ENCODE measurements at places on chromosomes 7 and 10. TPM values are rescaled to one million over a fixed set of nuclear protein-coding genes. Genes with fewer than 3 reads are reported as not detected.
A peak's percentile ranks its signal among the peaks of the same experiment; 100 is the strongest.

DNA sequence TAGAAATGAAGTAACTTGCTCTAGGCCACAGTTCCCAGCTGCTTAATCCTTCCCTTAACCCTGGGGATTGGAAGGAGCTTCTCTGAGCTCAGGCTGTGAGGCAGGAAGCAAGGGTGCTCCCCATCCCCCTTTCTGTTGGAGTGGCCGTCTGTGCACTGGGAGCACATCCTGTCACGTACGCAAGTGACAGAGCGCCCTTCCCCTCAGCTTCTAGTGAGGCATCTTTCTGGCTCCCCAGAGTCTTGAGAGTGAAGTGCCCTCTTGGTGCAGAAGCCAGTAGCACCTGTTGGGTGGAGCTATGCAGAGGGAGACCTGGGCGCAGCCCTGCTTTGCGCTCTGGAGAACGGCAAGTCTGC lies 47.8 kb downstream of the SHH start:
- DNase-seq, result no peak

GRCh38 chr7:23963461-23964165 lies 253.6 kb downstream of the STK31 start:
- DNase-seq, result no peak

The FGFR2 gene
- 114 TPM for total RNA-seq

GRCh38 chr10:50410066-50410811 lies 158.9 kb upstream of the ASAH2 start:
- DNase-seq, result no peak

- no peak for DNase-seq
Measured at GRCh38 chr10:95845411-95845810, 62.4 kb upstream of the CC2D2B start.

- peak; percentile 29 for DNase-seq
Measured at GRCh38 chr7:158973440-158973839, 117.1 kb downstream of the DYNC2I1 start.

The CDH23 gene
- 16.1 TPM for total RNA-seq

DNA sequence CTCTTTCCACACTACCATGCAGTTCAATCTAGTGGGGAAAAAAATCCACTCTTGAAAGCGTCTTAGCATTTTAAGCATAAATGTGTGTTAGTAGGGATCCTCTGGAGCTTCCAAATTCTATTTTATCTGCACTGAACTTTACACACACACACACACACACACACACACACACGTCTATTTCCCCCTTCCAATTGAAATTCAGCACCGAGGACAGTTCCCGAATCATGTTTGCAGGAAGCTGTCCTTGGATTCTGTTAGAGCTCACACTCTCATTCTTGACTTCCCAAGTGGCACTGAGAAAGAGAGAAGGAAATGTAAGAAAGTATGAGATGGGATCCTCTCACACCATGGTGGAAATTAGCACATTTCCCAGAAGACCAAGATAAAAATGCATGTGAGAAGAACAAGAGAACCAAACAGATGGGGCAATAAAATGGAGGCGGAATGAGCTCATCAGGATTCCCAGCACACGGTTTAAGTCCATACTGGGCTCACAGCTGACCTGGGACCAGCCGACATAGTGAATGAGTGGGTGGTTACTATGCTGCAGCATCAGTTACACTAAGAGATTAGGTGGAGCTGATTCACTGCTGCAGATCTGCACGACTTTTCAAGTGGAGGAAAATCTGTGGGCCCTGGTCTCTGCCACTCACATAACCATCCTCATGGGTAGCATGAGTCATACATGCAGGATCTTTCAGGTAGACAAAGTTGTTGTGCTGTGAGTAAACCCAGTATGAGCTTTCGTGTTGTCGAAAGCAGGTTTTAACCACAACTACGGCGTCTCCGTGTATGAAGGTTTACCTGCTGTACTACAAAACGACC lies 3.3 kb upstream of the NPTX2 start:
- no peak for DNase-seq

DNA sequence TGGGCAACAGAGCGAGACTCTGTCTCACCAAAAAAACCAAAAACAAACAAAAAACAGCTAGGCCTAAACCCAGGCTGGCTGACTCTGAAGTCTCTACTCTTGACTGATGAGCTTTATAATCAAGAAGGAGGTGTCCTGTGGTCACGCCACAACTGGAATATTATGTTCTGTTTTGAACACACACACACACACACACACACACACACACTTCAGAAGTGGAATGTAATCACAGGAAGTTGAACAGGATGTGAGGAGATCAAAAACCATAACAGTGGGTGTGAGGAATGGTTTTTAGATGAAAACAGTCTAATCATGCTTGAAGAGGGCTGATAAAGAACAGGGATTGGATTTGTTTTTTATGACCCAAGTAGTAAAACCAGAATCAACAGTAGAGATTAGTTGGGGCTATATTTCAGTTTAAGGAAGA lies 51.1 kb upstream of the IL6 start:
- peak; percentile 20 for DNase-seq

The AKR1C8 gene
- not detected for total RNA-seq

GRCh38 chr7:50356212-50356944 lies 51.9 kb downstream of the IKZF1 start:
- no peak for DNase-seq

DNA sequence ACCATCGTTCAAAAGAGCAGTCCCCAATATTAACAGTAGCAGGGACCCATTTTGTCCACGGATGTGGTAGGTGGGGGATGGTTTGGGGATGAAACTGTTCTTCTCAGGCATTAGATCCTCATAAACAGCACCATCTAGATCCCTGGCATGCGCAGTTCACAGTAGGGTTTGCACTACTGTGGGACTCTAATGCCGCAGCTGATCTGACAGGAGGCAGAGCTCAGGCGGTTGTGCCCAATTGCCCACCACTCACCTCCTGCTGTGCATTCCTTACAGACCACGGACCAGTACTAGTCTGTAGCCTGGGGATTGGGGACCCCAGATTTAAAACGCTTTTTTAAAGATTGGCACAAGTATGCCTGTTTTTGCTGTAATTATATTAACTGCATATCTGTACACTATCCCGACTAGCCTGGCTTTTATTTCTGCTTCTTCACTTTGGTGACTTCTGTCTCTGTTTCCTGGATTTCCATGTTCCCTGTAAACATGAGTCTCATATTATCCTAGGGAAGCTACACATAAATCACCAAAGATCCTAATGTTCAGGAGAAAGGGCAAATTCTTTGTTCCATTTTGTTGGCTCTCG lies 163.3 kb upstream of the AKR1E2 start:
- no peak for DNase-seq

DNA sequence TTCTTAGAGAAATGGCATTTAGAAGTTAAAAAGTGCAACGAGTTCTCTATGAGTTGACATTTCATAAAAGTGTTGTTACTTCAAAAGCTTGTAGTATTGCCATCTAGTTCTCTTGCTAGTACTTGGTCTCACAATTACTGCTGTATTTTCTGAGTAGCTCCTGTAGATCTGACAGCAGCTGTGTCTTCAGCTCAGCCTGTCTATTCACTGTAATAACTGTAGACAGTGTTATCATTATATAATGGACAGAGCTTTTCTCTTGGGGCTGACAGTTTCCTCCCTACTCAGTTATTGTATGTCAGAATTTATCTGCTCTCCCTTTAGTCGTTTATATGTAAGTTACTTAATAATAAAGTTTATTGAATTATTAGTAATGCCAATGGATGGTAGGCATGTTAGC lies 388.7 kb upstream of the VSTM2A start:
- no peak for DNase-seq

DNA sequence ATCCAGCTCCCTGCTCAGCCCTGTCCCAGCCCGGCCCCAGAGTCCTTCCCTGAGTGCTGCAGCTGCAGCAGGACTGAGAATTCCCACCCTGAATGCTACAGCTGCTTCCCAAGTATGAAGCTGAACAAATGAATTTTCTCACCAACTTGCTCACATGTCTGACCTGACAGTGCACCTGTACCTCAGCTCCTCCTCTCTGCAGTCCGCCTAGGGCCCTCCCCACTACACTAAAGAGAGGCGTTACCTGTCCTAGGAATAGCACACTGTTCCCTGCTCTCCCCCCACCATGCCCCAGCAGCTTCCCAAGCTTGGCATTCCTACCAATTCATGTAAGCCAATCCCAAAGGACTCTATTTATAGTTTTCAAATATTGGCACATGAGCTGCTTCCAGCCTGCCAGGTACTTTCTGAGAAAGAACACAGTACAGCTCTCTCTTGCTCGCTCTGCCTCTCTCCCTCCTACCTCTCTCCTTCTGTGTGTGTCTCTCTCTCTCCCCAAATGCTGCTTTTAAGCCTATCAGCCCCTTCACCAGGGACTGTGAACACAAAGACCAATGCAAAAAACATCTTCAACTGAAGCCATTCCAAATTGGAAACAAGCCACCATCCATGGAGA lies 400.1 kb downstream of the TNS3 start:
- DNase-seq, result peak; percentile 18

GRCh38 chr7:141456298-141456697 lies 94.9 kb upstream of the AGK start:
- no peak for DNase-seq

GRCh38 chr7:37987732-37988131 lies 67.3 kb downstream of the EPDR1 start:
- peak; percentile 43 for DNase-seq

DNA sequence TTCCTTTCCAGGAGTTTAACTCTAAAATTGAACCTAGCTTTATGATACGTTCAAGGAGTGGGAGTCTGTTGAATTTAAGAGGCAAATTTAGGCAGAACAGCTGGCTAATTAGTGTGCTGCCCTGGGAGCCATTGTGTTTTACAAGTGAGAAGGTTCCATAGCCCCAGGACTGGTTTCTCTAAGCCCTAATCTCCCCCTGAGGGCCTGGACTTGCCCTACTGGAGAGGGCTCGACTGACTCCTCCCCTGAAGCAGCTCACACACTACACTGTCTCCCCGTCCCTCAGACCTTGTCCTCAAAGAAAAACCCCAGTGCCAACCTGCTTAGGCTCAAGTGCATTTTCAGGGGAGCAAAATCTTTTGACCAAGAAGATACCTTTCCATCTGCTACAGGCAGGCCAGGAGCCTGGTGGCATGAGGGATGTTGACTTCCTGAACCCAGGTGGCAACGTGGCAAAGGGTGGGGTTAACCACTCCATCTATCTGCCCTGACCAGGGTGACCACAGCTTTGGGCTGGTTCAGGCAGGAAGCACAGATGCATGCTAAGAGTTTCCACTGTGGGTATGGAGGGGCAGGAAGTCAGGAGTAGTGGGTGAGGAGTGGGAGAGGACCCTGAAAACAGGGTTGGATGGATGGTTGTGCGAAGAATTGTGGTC lies 68.9 kb upstream of the CARD11 start:
- DNase-seq, result no peak

The CYP2E1 gene
- 3.4 TPM for total RNA-seq

- no peak for DNase-seq
Measured at GRCh38 chr10:118752409-118752808, 2.4 kb downstream of the CACUL1 start.

- peak; percentile 24 for DNase-seq
Measured at GRCh38 chr10:55747244-55747643, 613.8 kb downstream of the ZWINT start.

The FAS gene
- total RNA-seq, result 51.5 TPM

- DNase-seq, result no peak
Measured at GRCh38 chr7:20158684-20159083, 58.5 kb downstream of the MACC1 start.

The PIK3CG gene
- total RNA-seq, result 7.4 TPM

The CALCR gene
- total RNA-seq, result not detected

The ACTL6B gene
- not detected for total RNA-seq
